ENCODE measurements at places on chromosomes 2 and 18.

- DNase-seq, result no peak
These were observed 381.9 kb upstream of the MC4R start for GRCh38 chr18:60754413-60755009.

GRCh38 chr2:201931951-201932350 lies 101.7 kb upstream of the FZD7 start:
- DNase-seq, result no peak

DNA sequence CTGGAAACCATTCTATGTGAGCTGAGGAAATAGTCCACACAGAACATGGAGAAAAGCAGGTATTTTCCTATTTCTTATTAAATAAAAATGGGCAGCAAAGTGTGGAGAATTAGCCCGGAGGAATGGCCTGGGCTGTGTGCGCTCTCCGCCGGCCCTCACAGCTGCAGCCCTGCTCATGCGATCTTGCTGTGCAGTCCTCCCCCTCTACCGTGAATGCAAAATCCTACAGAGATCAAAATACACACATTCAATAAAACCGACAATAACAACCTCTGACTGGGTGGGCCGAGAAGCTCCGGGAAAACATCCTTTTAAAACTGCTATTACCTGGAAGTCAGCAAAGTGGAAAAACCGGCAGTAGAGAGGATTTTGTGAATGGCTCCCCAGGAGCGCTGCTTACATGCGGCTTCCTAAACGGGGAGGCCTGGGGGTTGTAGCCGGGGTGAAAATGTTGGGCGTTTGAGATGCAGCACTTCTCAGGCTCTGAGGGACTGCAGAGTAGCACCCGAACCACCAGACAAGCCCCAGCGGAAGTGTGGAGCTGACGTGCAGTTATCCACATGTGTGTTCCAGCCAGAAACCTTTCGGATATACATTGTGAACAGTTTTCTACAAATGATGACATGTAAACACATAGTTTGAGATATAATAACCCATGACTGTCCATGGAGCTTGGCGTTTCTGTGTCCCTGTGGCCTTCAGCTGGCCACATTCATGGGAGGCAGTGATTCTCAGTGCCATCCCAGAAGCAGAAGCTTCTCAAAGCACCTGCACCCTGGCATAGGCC lies 94.2 kb upstream of the ALKAL2 start:
- DNase-seq, result no peak

GRCh38 chr2:171902840-171903420 lies 8.9 kb upstream of the SLC25A12 start:
- no peak for DNase-seq

GRCh38 chr2:2569306-2569705 lies 238.2 kb upstream of the MYT1L start:
- no peak for DNase-seq

DNA sequence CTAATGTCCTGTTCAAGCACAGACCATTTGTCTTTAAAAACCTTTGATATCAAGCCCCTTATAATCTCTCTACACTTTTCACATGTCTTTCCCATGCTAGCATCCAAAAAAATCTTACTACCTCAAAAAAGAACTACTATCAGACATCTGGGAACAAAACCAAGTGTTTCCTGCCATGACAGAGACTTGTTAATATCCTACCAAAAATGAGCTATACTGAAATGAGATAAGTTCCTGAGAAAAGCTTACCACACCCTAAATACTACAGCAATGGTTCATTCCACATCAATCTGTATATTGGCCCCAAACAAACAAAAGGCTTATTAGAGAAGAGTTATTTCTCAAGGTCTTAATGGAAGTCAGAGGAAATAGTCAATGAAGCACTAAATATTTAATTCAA lies 230.1 kb downstream of the DYM start:
- DNase-seq, result no peak

DNA sequence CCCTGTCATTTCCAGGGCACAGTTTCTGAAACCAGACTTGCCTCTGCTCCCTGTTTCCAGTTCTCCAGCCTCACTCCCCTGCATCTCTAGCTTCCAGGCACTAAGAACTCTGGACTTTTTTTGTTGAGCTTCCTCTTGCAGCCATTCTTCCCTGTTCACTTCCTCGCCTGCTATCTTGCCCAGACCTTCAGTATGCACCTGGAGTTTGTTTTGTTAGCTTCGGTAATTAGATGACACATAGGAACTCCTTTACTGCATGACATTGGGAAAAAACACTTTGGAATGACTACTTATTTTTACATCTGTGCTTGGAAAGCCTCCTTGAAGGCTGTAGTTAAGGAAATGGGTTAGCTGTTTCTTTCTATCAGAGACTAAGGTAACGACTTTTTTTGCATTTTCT lies 35.2 kb downstream of the OTOF start:
- no peak for DNase-seq

DNA sequence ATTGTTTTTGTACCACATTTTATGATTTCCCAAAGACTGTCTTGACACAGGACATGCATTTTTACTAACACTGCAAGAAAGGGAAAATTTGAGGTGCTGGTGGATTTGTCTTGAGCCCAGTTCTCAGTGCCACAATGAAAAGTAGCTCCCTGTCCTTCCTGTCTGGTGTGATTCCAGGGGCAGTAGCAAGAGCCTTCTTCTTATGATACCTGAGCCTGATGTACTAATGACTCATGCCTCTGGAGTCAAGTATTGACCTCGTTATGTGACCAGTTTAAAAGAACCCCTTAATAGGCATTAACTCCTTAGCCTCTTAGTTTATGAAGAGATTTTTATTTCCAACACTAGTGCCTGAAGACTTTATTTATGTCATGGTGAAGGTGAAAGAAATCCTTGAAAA lies 728.6 kb downstream of the SLC4A3 start:
- DNase-seq, result no peak

GRCh38 chr2:7969756-7970515 lies 711.9 kb upstream of the ID2 start:
- no peak for DNase-seq

GRCh38 chr18:12823892-12824291 lies 60.1 kb downstream of the PTPN2 start:
- no peak for DNase-seq

DNA sequence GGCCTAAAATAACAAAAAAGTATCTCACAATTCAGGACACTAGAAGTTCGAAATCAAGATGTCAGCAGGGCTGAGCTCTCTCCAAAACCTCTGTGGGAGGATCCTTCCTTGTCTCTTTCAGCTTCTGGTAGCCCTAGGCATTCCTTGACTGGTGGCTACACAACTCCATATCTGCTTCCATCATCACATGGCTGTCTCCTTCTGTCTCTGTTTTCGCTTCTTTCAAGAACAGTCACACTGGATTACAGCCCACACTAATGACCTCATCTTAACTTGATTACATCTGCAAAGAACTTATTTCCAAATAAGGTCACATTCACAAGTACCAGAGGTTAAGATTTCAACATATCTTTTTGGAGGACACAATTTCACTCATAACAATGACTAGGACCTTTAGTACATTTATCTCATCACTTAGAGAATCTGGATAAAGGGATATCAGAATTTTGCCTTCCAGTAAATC lies 275.2 kb downstream of the IRS1 start:
- DNase-seq, result no peak

DNA sequence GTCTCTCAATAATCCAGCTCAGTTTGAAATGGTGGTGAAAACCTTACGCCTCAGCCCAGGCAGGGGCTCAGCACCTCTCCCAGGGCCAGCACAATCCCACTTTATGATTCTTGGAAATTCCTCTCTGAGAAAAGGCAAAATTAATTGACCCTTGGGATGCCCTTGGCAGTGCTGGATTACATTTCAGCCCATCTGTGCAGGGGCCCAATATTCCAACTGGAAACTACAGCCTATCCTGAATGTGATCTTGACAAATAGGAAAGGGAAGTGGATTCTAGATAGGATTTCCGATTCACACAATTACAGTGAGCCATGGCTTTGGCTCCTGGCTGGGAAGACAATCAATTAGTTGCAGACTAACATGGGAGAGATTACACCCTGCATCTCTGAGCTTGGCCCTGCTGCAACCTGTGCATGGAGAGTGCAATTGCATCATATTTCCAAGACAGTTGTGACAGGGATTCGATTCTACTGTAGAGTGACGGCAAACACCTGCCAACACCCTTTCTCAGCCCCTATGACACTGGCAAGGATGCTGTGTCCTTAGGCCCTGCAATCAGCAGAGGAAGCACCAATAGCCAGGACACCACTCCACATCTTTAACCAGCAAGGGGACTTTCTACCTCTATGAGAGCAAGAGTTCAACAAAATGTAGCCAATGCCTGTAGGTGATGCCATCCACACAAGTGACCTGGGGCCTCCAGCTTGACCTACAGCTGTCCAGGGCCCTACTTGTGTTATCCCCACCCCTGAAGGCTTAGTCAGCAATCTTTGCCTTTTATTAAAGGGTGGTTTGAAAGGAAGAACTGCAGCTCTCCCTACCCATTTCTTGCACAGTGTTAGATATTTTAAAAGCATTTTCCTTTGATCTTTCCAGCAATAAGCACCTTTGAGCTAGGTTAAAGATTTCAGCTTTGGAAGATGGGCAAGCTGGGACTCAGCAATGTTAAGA lies 187.2 kb upstream of the HS6ST1 start:
- DNase-seq, result no peak

DNA sequence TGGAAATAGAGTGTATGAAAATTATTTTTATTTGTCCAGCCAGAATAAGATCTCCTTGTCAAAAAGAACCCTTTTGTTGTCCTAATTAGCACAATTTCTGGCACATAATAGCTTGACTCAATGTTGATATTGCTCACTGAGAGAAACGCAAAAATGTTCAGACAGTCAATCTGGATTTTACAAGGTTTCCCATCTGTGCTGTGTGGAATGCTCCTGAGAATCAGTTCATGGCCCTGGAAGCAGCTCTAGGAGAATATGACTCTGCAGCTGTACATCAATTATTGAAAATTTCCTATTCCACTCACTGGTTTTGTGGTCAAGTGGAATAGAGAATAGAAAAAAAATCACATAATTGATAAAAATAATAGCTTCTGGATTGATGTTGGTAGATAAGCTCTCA lies 1582.9 kb upstream of the NXPH2 start:
- no peak for DNase-seq

- DNase-seq, result no peak
These were observed 107.6 kb upstream of the RGPD4 start for GRCh38 chr2:107719141-107719540.

GRCh38 chr2:239054921-239055320 lies 207.0 kb downstream of the TWIST2 start:
- DNase-seq, result no peak

- no peak for DNase-seq
These were observed 349.8 kb downstream of the RBM43 start for GRCh38 chr2:150911766-150912280.

GRCh38 chr2:241041589-241042158 lies 43.3 kb downstream of the SNED1 start:
- no peak for DNase-seq

DNA sequence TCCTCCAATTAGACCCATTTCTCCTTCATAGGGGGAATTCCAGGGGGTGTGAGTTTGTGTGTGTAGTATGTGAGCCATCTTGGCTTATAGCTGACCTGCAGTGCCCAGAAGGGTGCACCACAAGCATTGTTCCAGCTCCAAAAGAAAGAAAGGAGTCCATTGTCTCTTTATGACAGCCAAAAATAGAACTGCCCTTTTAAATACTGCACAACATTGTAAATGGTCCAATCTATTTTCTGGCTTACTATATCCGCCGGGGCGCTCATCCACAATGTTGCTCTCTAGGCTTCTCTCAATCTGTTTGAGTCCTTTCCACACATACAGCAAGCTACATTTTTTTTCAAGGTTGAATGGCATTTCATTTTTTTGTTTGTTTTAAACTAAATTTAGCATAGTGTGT lies 517.5 kb downstream of the STK39 start:
- DNase-seq, result no peak
